ENCODE measurements at places on chromosomes 2 and 18. TPM values are rescaled to one million over a fixed set of nuclear protein-coding genes. Genes with fewer than 3 reads are reported as not detected.

Gene FNDC4
- polyA plus RNA-seq = 6.8 TPM

Gene ATP6V1C2
- polyA plus RNA-seq = 8.1 TPM

Gene SULT1C2
- polyA plus RNA-seq = 89.6 TPM

Gene TRABD2A
- polyA plus RNA-seq = 0.96 TPM

Gene CCDC74A
- 16.2 TPM for polyA plus RNA-seq

Gene AKAIN1
- polyA plus RNA-seq = not detected

Gene PSMA8
- polyA plus RNA-seq = not detected

Gene WNT10A
- 0.45 TPM for polyA plus RNA-seq

Gene C2orf49
- polyA plus RNA-seq = 28.6 TPM

Gene C2orf78
- not detected for polyA plus RNA-seq

Gene RAB6D
- polyA plus RNA-seq = 1.7 TPM

Gene AQP12B
- polyA plus RNA-seq = 0.35 TPM

Gene CHMP1B
- 43.1 TPM for polyA plus RNA-seq

Gene MAP3K20
- 29.3 TPM for polyA plus RNA-seq

Gene DES
- polyA plus RNA-seq = 5.9 TPM

Gene FBXO15
- polyA plus RNA-seq = 6.5 TPM

Gene SLC16A14
- 7.9 TPM for polyA plus RNA-seq

Gene HOXD13
- polyA plus RNA-seq = 0.20 TPM

Gene CIB4
- 0.48 TPM for polyA plus RNA-seq

Gene PLA2R1
- polyA plus RNA-seq = 117 TPM

Gene ARID5A
- polyA plus RNA-seq = 3.1 TPM

Gene FAM228A
- polyA plus RNA-seq = 1.3 TPM

Gene PPIG
- 111 TPM for polyA plus RNA-seq

Gene SKA1
- polyA plus RNA-seq = 10.0 TPM

Gene MTCL1
- polyA plus RNA-seq = 23.8 TPM

Gene C2orf80
- 0.25 TPM for polyA plus RNA-seq

Gene MAP2
- polyA plus RNA-seq = 42.7 TPM

Gene LHCGR
- polyA plus RNA-seq = 0.37 TPM

Gene TGIF1
- polyA plus RNA-seq = 81.9 TPM

Gene DCTN1
- 142 TPM for polyA plus RNA-seq

Gene AGXT
- polyA plus RNA-seq = 0.12 TPM

Gene SERPINB12
- not detected for polyA plus RNA-seq

Gene MAL
- polyA plus RNA-seq = 263 TPM

Gene ACMSD
- polyA plus RNA-seq = 43.9 TPM

All from left kidney (tissue), 8 donors.